Fibroblast of the aortic adventitia (primary cell): ENCODE measurements at places on chromosomes 3 and 15. TPM values are rescaled to one million over a fixed set of nuclear protein-coding genes. Genes with fewer than 3 reads are reported as not detected.

DNA sequence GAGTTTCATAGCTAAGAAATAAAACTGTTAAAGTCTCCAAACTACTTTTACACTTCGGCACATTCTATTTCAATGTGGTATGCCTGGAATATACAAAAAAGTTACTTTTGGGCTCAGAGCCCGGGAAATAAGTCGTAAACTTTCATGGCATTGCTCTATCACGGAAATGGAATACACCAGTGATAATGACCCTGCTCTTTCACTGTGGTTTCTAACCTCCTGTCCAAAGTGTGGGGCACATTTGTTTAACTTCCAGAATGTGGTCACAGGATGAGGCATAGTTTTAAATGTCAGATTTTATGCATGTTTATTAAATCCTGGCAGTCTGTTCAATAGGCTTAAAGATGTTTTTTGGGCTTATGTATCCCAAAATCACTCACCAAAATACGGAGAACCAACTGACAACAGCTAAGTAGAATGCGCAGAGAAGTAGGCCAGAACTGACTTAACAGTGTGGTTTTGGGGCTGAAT is 5.1 kb downstream of the CXCR6 start:
- peak; percentile 74 for DNase-seq

DNA sequence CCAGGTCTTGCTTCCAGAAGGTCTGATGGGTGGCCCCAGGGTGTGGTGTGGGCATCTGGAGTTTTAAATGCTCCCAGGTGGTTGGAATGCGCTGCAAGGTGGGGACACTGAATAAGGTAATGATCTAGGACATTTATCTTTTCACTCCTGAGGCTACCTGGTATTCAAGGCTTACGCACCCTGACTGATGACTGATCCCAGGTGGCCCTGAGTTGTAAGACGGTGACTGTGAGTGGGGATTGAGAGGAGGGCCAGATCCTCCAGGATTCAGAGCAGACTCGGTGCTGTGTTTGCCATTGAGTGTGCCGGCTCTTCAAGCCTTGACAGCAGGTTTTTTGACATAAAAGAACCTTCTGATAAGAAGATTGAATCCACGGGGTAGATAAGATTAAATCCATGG is 40.3 kb downstream of the SLC6A20 start:
- no peak for DNase-seq

DNA sequence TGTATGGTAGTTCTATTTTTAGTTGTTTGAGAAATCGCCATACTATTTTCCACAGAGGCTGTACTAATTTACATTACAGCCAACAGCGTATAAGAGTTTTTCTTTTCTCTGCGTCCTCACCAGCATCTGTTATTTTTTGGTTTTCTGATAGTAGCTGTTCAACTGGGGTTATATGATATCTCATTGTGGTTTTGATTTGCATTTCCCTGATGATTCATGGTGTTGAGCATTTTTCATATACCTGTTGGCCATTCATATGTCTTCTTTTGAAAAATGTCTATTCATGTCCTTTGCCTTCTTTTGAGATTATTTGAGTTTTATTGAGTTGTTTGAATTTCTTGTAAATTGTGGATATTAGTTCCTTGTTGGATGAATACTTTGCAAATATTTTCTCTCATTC is 114.6 kb downstream of the LRRK1 start:
- DNase-seq, result no peak

- no peak for DNase-seq
Measured at GRCh38 chr3:90180096-90180495, 1072.7 kb downstream of the EPHA3 start.

DNA sequence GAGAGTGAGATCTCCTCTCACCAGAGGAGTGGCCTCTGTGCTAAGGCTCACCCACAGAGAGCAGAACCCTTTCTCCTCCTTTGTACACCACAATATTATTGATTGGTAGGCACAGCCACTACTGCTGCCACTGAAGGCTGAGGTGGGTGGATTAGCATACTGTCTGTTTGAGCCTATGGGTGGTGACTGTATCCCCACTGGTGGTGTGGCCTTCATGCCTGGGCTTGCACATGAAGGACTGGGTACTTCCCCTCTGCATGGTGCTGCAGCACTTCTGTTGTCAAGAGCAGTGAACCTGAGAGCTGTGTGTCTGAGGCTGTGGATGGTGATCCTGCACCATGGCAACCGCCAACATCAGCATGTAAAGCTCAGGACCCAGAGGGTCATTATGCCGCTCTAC is 35.7 kb upstream of the NECTIN3 start:
- DNase-seq, result no peak

DNA sequence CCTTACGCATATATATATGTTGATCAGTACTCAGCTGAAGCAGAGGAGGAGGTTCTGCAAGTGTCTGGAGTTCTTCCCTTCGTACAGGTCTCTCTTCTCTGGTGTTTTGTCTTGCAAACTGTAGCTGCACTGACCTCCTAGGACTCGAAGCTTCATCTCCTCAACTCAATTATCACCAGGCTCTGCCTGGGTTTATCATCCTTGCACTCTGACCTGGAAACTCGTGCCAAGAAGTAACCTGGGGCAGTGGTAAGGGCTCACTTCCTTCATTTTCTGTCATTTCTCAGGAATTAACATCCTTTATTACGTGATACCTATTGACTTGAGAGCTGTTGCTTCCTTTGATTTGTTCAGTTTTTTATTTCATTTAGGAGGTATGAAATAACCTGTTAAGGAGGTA is 14.4 kb downstream of the REC114 start:
- no peak for DNase-seq

GRCh38 chr15:64763874-64764273 is 11.5 kb downstream of the RBPMS2 start:
- DNase-seq, result no peak

The EPHA3 gene
- total RNA-seq, result 0.98 and 6.1 TPM in 2 replicates

The STAC gene
- total RNA-seq, result 2.1 and 14.8 TPM in 2 replicates

The RBM15B gene
- total RNA-seq, result 28.6 and 32.5 TPM in 2 replicates
